B cell (primary cell): ENCODE measurements at places on chromosomes 12 and 14. TPM values are rescaled to one million over a fixed set of nuclear protein-coding genes. Genes with fewer than 3 reads are reported as not detected.

GRCh38 chr12:89064151-89064550, 288.1 kb downstream of the DUSP6 start:
- H3K27ac ChIP-seq: no peak overlapping the region
- H3K36me3 ChIP-seq: no peaks in the 10 kb centered on the region

GRCh38 chr12:117699575-117699974, 269.2 kb downstream of the KSR2 start:
- H3K36me3 ChIP-seq: no peaks in the 10 kb centered on the region
- H3K27ac ChIP-seq: no peak overlapping the region
- no peak for DNase-seq
- H3K4me1 ChIP-seq: no peaks in the 10 kb centered on the region

DNA sequence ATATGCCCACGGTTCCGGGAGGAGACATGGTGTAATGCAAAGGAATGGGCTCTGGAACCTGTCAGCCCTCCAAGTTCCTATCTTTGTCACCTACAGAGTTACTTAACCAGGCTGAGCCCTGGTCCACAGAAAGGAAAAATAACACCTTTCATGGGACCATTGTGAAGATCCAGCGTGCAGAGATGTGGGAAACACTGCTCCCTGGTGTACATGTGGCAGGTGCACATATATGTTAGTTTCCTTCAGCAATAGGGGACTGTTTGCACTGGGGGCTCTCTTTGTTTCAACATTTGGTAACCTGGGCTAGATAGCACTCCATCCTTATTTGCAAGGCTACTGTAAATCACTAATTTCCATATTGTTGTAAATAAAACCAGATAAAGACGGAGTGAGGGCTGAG, 72.3 kb downstream of the ANO2 start:
- no peaks in the 10 kb centered on the region for H3K27me3 ChIP-seq
- no peak for DNase-seq
- no peak overlapping the region for H3K4me3 ChIP-seq
- H3K27ac ChIP-seq: no peak overlapping the region

DNA sequence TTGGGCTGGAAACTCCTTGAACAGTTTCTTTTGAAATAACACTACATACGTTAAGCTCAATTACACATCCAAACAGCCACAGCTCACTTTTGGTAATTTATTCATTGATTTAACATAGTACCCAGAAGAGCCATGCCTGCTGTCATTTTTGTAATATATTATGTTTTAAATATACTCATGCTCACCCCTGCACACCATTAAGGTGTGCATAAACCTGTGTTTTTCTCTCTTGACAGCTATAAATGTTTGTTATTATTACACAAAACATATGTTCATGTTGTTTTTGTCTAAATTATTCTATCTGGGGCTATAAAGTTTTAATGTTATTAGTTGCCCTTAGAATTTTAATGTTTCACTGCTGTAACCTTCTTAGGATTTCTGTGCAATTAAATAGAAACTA, 296.1 kb downstream of the AKAP6 start:
- H3K36me3 ChIP-seq: no peaks in the 10 kb centered on the region
- DNase-seq: no peak
- no peak overlapping the region for H3K27ac ChIP-seq

DNA sequence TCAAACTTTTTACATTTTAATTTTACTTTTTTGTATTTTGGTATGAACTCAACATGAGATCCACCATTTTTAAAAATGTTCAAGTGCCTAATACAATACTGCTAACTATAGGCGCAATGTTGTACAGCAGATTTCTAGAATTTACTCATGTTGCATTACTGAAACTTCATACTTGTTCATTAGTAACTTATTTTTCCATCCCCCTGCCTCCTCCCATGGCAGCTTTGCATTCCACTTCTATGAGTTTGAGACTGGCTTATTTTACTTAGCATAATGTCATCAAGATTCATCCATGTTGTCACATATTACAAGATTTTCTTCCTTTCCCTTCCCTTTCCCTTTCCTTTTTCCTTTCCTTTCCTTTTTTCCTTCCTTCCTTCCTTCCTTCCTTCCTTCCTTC, 825.9 kb downstream of the SLC16A7 start:
- H3K36me3 ChIP-seq: no peaks in the 10 kb centered on the region
- H3K27me3 ChIP-seq: no peaks in the 10 kb centered on the region
- no peaks in the 10 kb centered on the region for H3K4me1 ChIP-seq
- H3K27ac ChIP-seq: no peak overlapping the region
- no peak for DNase-seq

Gene ARID4A
- 87.0 and 90.0 TPM in 2 replicates for total RNA-seq

Gene RPL10L
- total RNA-seq: not detected in 2 replicates
